Stimulated activated CD8-positive, alpha-beta memory T cell treated with anti-CD3 and anti-CD28 coated beads, Interleukin-7, amount 100 ng/mL, for 24 hours (primary cell): ENCODE measurements at places on chromosomes 4 and X.

GRCh38 chrX:150506020-150506419 lies 62.4 kb upstream of the MTM1 start:
- DNase-seq, result no peak

GRCh38 chr4:108352664-108353308 lies 184.1 kb upstream of the LEF1 start:
- DNase-seq, result no peak

DNA sequence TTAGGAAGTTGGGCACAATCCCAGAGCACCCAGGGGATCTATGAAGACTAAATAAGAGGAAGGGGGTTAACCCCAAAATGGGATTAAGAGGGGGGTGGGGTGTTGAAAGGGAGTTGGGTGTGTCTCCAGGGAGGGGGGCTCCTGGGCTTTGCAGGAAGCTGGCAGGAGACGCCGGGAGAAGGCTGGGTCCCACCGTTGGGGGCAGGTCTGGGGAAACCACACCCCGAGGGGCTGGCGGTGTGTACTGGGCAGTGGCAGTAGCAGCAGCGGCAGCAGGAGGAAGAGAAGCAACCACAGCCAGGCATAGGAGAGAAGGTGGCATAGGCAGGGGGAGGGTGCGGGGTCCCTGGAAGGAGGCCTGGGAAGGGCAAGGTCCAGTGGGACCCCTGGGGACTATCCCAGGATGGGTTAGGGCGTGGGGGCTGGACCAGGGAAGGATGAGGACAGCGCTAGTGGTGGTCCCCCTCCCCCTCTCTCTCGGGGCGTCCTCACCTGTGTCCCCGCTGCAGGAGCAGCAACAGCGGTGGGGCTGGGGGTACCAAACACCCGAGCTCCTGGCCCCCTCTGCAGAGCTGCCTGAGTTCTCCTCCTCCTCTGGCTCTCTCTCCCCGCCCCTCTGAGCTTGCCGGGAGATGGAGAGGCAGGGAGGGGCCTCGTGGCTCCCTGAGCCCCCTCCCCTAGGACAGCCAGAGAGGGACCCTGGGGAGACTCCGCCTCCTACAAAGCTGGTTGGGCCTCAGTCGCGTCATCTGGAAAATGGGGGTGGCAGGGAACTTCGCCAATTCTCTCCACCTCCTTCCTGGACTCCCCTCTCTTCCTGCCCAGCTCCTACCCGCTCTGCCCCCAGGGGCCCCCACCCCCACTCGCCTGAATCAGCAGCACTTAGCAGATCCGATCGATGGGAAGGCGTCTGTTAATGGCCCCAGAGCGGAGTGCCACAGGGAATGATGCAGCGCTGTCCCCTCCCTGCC lies at the start of gene KCND1:
TSS of gene KCND1 (minus strand) at position 596 of the 971 bp plus-strand sequence. CDS start 1,573 bp downstream, outside the sequence.
- DNase-seq, result no peak

GRCh38 chr4:187541666-187542065 lies 453.9 kb upstream of the ZFP42 start:
- DNase-seq, result no peak

GRCh38 chr4:112753333-112753732 lies 116.4 kb downstream of the LARP7 start:
- DNase-seq, result no peak

- DNase-seq, result no peak
Observed at GRCh38 chrX:35439692-35440091, 358.4 kb upstream of the MAGEB16 start.

GRCh38 chr4:6684656-6685055 lies 9.0 kb upstream of the S100P start:
- DNase-seq, result no peak

DNA sequence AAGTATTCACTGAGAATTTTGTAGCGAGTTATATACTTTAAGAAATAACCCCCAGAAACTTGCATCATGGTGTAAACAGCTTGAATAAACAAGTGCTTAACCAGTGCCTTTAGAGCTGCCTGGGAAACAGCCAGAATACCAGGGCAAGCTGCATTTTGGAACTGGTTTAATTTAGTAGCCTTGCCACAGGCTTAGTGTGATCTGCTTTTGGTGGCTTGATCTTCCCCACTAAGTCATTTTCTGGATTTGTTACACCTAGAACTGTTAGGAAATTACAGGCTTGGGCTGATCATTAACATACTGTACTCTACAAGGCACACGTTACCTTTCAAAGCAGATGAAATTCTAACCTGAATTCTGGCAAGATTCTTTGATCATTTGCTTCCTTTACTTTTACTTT lies 35.4 kb downstream of the NPNT start:
- no peak for DNase-seq

DNA sequence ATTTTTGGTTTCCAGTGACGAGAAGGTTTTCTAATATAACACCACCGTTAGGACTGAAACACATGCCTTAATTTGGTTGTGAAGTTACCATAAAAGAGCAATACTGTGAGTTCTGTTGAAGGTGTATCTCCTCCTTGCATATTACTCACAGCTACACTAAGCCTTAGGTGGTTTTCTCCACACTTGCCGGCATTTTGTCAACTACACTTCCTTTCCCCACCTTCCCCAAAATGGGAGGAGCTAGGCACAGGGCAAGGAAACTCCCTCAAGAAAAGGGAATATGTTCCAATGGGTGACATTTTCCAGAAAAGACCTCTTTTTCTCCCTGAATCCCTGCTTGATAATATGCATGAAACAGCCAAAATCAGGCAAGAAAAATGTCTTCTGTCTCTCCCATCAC lies 44.8 kb downstream of the RELL1 start:
- no peak for DNase-seq

DNA sequence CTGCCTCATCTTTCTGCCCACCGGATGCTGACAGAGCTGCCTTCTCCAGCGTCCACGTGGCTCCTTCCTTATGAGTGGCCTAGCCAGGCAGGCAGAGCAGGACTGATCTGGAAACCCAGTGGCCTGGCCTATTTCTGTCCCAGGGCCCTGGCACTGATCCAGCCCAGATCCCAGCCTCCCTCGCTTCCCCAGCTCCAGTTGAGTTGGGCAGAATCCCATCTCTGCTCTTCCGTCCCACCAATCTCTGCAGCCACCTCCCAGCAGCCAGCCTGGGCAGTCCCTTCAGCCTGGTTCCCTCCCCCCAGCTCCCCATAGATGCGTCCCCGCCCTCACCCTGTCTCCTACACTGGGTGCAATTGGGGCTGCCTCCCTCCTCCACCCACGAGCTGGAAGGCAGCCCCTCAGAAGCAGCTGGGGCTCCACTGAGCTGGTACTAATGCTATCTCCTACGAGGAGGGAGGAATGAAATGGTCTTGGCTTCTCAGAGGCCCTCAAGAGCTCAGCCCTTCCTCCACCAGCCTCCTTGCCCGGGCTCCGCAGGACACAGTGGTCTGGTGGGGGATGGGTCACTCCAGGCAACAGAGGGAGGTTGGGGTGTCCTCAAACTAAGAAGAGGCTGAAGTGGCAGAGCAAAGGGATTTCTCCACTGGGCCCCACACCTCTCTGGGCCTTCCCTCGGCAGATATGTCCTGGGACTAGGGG lies 94.2 kb downstream of the PJA1 start:
- DNase-seq, result no peak

DNA sequence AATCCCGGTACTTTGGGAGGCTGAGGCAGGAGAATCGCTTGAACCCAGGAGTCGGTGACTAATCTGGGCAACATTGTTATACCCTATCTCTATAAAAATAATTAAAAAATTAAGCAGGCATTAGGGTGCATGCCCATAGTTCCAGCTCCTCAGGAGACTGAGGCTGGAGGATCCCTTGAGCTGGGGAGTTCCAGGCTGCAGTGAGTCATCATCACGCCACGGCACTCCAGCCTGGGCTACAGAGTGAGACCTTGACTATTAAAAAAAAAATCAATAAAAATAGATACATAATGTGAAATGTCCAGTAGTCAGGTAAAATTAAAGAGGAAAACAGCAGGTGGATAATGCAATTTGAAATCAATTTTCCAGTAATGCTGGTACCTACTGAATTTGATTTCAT lies 14.6 kb downstream of the ADGRL3 start:
- no peak for DNase-seq

DNA sequence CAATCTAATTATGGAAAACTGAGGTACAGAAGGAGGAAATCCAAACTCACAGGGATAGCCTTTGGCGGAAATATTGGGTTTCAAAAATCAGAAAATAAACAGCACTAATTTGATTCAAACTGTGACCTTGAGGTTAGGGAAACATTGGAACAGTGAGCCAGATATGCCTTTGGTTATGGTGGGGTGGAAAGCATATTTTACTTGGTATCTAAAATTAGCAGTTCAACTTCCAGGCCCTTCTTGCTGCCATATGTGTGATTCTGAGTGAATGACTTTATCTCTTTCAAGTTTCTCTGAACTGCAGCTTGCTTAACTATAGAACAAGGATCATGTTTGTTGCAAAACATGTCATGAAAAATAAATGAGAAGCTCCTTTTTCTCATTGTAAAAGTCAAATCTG lies 240.9 kb upstream of the VEGFC start:
- DNase-seq, result no peak

- no peak for DNase-seq
Observed at GRCh38 chr4:90165883-90166282, 38.7 kb downstream of the CCSER1 start.

DNA sequence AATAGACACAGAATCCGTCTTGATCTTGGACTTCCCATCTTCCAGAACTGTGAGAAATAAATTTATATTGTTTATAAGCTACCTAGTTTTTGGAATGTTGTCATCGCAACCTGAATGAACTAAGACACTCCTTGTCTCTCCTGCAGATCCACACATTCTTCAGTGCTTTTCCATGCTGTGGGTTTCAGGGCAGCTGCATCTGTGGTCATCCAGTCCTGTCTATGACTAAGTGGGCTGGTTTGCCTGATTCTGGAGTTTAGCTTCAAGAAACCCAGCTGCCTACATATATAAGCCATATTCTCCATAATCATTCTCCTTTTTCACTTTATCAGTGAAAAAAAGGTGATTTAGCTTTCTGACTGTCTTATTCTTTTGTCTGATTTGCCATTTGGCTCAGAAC lies 170.3 kb upstream of the KIT start:
- no peak for DNase-seq

- DNase-seq, result no peak
Observed at GRCh38 chr4:7874838-7875237, 64.8 kb downstream of the AFAP1 start.

DNA sequence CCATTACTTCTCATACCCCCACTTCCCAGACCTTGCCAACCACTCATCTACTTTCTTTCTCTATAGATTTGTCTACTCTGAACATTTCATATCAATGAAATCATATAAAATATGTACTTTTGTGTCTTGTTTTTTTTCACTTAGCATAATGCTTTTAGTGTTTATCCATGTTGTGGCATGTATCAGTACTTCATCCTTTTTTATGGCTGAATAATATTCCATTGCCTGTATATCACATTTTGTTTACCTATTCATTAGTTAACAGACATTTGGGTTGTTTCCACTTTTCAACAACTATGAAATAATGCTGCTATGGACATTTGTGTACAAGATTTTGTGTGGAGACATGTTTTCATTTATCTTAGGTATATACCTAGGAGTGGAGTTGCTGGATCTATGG lies 324.1 kb downstream of the OPHN1 start:
- DNase-seq, result no peak

- DNase-seq, result no peak
Observed at GRCh38 chr4:128802680-128803628, 6.5 kb upstream of the JADE1 start.

- DNase-seq, result no peak
Observed at GRCh38 chr4:119139822-119140252, 4.2 kb downstream of the MYOZ2 start.

GRCh38 chr4:65391814-65392213 lies 278.5 kb downstream of the EPHA5 start:
- DNase-seq, result no peak
